Stimulated activated CD4-positive, alpha-beta T cell treated with anti-CD3 and anti-CD28 coated beads, TNF-alpha, amount 100 ng/mL, for 1 hour (primary cell): ENCODE measurements at places on chromosomes 3 and 15.

GRCh38 chr3:155549087-155549486 lies 195.8 kb downstream of the PLCH1 start:
- no peak for DNase-seq

DNA sequence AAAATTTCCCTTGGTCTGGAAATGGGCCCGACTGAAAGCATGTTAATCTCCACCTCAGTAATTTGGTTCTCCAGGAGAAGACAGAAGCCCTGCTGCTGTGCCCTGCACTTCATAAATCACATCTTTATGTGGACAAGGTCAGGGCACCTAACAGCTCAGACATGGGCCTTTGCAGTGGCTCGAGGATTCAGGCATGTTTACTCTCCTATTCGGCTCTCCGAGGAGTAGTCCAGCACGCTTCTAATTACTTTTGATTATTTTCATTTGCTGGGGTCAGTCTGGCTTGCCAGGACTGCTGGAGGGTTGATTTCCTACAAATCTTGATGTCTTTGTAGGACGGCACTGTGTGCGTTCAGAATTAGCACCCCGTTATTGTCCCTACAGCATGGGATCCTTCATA lies 511.2 kb downstream of the MECOM start:
- DNase-seq: no peak

DNA sequence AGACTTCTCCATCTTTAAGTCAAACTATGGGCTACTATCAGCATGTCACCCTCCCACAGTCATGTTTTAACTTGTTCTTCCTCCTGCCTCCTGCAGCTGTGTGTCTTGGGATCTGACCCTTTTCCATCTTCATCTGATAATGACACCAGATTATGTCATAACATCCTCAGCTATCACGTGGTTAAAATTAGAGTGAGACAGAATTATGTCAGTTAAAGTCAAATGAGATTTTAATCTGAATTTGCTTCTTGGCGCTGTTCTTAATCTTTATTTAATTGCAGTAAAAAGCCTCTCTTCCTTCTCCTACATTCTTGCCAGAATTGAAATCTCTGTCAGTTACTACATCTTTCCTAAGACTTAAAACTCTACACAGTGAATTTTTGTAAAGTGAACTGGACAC lies 107.2 kb downstream of the ARPP21 start:
- no peak for DNase-seq

DNA sequence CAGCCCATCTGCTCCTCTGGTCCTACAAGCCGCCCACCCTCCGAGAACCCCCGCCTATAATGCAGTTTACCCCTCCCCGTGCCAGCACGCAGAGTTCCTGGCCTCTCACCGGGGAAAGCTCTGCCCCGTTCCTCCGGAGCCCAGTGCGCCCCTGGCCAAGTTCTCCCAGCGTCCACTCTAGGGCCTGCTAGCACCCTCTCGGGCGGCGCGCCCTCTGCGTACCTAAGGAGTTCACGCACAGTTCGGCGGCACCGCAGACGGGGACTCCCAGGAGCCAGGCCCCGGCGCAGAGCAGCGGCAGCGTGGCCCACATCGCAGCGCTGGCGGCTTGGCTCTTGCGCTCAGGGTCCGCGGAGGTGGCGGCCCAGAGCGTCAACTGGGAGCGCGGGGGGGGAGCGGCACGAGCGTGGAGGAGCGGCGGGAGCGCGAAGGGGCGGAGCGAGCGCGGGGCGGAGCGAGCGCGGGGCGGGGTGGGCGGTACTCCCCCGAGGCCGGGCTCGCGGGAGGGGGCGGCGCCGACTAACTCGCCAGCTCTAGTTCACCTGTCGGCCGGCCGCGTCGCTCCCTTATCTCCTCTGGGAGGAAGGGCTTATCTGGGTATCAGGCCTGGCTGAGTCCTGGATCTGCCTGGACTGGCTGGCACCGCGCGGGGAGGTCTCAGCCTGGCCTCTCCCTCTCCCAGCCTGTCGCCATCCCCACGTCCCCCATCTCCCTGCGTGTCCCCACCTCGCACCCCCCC lies at the start of gene CTSH:
TSS of gene CTSH (minus strand) at position 378 of the 739 bp plus-strand sequence. CDS start at position 313, 65 bp downstream.
- peak; percentile 38 for DNase-seq

DNA sequence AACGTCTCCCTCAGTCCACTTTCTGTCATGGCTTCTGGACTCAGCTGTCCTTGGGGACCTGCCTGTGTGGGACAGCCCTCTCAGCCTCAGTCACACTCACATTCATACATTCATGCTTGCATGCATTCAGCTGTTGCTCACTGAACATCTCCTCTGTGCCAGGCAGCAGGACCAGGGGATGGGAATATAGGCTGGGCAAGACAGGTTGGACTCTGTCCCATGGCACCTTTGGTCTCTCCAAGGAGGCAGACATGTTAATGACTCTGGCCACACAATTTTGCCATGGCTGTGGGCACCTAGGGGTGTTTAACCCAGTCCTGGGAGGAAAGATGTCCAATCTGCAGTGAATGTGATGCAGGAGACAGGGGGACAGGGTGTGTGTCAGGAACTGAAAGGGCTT lies 7.8 kb upstream of the DNAH1 start:
- no peak for DNase-seq

DNA sequence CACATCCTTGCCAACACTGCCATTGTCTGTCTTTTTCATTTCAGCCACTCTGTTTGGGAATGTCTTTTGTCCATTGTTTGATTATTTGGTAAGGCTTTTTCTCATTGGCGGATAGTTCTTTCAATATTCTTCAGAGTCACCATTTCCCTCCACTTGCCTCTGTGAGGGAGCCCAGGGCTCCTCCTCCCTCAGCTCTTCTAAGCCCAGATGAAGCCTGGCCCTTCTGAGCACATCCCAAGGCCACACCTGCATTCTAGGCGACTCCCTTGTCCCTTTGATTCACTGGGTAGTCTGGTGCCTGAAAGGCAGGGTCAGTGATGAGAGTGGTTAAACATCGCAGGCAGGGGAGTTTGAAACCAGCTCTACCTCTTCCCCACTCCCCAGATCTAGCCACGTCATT lies 12.4 kb upstream of the LTF start:
- no peak for DNase-seq

DNA sequence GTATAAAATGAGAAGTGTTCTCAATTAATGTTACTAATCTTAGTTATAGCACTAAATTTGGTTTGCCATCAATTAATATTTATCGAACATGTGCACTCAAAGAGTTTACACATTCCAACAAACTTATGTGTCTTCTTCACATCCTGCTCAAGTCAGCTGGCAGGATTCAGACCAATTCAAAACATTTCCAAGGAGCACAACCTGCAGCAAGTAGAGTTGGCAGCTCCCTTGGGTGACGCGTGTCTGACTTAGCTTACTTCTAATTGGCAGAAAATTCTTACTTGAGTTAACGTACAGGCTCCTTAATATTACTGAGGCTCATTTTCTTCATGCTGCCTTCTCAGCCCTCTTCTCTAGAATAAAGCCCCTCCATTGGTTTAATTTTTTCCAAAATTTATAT lies 110.4 kb upstream of the PFN2 start:
- DNase-seq: no peak

GRCh38 chr3:42345811-42346210 lies 64.6 kb downstream of the LYZL4 start:
- DNase-seq: no peak

DNA sequence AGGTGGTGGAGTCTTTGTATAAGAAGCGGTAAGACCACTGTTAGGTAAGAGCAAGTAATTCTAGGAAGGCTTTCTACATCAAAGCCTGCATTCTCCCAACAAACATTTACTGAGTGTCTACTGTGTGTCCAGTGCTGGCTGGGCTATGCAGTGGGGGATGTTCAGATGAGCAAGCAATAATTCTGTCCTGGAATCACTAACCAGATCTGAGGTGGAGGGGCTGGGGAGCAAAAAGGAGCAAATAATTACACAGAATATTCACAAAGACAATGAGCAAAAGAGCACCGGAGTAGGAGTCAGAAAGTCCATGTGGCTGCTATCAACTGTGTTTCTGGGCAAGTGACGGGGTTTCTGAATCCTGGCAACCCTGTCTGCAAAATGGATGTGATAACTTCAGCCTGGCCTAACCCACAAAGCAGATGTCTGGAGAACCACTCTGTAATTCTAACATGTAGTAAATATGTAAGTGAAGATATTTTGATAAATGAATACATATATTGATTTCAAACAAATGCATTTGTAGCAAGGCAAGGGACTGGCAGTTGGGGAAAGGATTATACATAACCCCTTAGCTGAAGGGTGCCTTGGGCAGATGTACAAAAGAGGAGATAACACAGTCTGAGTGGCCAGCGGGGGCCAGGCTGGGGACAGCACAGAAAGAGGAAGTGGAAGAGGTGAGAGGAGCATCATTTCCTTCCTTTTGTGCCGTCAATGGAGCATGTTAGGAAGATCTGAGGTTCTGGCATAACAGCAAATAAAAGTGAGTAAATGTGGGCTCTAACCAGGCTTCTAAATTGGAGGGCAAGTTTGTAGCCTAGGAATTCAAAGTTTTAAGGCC lies 28.8 kb downstream of the CYP8B1 start:
- DNase-seq: no peak

DNA sequence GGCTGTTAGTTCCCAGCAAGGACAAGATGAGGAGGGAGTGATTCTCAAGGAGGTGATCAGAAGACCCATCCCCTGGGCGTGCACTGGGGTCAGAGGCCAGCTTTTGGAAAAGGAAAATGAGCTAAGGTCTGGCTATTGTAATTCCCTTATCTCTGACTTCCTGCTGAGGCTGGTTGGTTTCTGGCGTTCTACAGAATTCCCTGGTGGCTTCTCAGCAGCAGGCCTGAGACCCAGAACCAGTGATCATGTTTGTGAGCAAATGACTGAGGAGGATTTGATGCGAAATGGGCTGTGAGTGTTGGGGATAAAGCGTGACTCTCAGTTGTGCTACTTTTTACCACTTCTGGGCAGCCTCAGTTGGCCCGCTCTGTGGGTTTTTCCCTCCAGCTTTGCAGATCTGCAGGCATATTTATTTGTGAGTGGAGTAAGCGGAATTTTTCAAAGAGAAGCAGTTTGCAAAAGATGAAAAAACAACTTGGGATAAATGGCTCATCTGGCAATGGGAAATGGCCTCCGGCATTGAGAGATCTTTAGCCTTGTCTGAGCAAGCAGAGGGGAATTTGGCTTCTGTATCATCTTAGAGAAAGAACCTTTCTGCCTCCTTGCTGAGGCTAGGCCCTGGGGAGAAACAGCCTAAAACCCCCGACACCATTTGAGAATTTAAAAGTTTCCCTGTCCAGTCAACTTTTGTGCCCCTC lies 102.7 kb downstream of the SLCO3A1 start:
- DNase-seq: no peak

DNA sequence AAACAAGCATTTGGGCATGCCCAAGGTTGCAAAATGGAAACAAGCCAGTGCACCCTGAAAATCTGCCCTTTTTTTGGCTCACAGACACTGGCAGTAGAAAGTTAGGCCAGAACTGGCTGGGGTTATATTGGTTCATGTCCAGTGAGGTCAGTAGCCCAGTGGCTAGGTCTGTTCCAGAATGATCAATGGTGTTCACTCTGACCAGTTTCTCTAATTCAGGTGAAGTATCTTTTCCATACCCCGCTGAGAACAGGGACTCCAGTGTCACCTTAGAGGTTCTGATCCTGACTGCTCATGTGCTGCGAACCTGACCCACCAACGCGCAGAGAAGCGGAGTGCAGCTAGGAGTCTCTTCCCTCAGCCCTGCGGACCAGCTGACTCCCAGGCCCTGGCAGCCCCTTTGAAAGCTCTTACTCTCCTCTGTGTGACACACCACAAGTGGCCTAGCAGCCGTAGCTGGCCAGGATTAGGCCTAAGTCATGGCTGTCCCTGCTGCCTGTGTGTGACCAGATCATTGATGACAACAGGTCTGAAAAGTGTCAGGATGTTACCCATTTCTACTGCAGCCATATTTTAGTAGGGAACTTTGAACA lies 123.5 kb downstream of the GHSR start:
- DNase-seq: no peak

- DNase-seq: no peak
Observed at GRCh38 chr3:172562871-172563865, 39.9 kb upstream of the TNFSF10 start.

- DNase-seq: no peak
Observed at GRCh38 chr15:64476550-64476949, 16.2 kb downstream of the ZNF609 start.

DNA sequence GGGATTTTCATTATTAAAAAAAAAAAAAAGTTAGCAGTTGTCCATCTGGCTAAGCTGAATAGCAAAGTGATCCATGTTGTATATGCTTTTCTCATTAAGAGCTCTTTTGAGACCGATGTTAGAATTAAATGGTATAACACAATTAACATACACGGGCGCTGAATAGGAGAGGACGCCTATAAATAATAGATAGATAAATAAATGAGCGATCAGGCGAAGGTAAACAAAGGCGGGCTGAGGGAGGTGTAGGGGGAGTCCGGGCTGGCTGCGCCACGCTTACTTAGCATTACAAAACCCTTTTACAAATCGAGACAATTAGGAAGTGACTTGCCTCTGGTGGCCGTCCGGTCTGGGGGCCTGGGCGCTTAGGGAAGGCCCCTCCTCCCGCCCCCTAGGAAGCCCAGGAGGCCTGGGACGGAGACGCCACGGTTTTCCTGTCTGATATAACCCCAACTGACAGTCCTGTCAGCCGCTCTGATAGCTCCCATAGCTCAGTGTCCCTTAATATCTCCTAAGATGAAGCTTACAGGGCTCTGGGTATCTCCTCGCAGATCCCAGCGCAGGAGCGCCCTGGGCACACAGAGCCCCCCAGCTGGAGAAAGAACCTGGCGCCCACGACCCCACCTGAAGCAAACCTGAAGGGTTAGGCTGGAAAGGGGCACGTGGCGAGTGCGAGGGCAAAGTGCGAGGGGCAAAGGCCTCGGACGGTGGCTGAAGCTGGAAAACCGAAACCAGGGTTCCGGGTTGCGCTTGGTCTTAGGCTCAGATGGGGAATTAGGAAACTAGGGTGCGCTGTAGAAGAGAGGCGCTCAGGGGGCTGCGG lies 3.6 kb downstream of the SOX14 start:
- DNase-seq: no peak

- DNase-seq: no peak
Observed at GRCh38 chr15:94234300-94234699, 2.9 kb downstream of the MCTP2 start.

DNA sequence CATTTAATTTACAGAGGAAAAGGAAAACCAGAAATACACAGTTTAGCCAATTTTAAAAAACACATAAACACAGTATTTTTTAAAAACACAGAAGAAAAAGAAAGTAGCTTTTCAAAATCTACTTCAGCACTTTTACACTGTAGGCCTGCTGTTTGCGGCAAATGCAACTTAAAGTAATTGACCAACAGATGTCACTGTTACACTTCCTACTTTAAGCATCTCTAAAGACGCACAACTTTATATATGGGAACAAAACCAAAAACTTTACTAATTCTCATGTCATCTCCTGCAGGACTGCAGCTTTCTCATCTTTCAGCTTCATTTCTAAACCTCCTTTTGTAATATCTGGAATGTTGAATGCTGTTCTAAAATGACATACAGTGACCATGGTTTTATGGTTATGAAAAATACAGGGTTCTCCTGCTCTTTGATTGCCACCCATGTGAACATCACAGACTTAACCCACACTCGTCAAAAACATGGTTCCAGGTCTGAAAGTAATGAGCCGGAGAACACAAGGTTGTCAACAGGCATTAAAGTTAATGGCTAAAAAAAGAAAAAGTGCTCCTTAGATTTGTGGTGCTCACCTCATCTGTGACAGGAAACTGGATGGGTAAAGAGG lies 107.9 kb downstream of the FMN1 start:
- no peak for DNase-seq

- DNase-seq: no peak
Observed at GRCh38 chr15:94331731-94332130, 100.4 kb downstream of the MCTP2 start.
